ENCODE measurements at places on chromosomes 16 and 17.

- no peak for DNase-seq
Measured at GRCh38 chr16:87492291-87492630, 563 bp downstream of the ZCCHC14 start.

- DNase-seq = no peak
Measured at GRCh38 chr17:34665150-34665806, 85.9 kb downstream of the TMEM132E start.

- no peak for DNase-seq
Measured at GRCh38 chr17:2949469-2950044, 113.8 kb downstream of the OR1D5 start.

- DNase-seq = no peak
Measured at GRCh38 chr16:73546341-73546845, 498.5 kb upstream of the ZFHX3 start.

DNA sequence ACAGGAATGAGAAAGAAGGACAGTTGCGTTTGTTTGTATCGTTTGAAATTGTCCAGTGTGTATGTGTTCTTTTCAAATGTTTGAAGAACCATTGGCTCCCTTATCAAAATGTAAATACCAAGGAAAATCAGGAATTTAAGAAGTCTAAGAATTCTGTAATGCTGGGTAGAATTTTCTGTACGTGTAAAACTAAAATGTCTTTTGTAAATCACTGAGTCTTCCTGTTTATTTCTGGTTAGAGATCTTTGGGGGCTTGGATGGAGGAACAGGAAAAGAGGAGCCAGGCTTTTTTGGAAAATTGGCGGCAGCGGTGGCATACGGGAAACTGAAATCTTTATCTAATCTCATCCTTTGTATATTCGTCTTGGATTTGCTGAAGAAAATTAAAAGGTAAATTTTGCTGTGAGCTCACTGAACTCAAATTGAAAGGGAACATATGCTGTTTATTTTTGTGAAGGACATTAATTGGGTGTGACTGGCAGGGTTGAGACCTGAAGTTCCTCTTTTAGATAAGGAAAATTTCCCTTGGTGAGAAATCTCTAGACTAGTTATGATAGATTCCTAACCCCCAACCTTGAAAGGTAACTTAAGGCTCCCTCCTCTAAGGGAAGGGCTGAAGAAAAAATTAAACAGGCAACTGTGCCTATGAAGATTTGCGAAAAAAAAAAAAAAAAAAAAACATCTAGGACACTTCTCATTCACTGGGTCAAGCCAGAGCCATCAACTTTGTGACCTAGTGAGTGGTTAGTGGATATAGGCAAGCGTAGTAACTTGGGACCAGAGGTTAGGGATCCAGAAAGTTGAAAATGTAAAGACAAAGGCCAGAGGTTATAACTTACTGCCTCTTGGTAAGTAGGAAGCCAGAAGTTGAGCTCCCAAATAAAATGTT is 10.8 kb downstream of the TAT start:
- DNase-seq = peak; percentile 12

GRCh38 chr16:1535391-1536291 is 2.2 kb downstream of the TMEM204 start:
- DNase-seq = no peak

GRCh38 chr17:2564877-2565276 is 28.6 kb upstream of the PAFAH1B1 start:
- DNase-seq = no peak

- DNase-seq = no peak
Measured at GRCh38 chr17:75842411-75842810, 1.8 kb downstream of the UNC13D start.

- no peak for DNase-seq
Measured at GRCh38 chr16:49801290-49801689, 54.6 kb downstream of the ZNF423 start.

DNA sequence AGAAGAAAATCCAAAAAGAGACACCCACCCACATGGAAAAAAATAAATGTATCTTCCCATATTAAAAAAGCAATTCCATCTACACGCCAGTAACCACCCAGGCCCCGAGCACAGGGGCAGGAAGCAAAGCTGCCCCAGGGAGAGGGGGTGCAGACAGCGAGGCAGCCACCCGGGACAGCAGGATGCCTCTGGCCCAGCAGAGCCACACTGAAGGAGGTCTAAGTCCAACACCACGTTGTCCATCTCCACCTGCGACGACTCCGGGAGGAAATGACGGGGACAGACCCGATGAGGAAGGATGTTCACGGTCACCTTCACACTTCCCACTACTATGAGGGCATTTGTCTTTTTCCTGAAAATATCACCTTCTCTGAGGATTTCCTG is 14.4 kb upstream of the CYTH1 start:
- DNase-seq = no peak

DNA sequence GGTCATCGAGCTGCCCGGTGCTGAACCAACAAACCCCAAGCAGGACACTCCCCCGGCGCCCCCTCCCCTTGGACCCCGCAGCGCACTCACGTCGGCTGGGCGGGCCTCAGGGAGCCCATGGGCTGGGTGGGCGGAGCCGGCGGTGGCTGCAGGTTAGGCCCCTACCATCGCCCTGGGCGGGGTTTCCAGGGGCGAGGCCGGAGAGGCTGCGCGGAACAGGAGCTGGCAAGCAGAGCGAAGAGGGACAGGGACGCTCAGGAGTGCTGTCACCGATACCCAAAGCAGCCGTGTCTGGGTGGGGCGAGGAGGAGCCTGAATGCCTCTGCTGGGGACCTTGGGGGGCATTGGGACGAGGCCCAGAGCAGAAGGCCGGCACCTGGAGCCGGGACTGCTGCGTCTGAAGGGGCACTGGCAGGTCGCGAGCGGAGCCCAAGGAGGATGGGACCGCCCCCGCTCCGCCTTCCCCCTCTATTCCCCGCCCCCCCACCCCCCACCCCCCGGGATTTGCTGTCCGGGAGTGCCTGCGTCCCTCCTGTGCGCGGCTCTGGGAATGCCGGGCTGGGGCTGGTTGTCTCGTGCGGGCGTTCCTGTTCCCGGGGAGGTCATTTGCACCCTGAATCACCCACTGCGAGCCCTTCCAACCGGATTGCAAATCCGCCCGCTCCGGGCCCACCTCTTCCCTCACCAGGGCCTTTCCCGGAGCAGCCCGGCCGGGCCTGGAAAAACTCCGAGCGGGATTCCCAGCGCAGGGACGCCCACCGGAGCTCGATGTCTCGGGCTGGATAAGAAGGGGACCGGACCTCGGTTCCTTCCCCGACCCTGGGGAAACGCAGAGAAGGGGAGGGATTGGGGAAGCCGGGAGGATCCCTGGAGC is 902 bp downstream of the ARHGAP27 start:
- peak; percentile 92 for DNase-seq

- peak; percentile 68 for DNase-seq
Measured at GRCh38 chr16:82776470-82777146, 149.8 kb downstream of the CDH13 start.

DNA sequence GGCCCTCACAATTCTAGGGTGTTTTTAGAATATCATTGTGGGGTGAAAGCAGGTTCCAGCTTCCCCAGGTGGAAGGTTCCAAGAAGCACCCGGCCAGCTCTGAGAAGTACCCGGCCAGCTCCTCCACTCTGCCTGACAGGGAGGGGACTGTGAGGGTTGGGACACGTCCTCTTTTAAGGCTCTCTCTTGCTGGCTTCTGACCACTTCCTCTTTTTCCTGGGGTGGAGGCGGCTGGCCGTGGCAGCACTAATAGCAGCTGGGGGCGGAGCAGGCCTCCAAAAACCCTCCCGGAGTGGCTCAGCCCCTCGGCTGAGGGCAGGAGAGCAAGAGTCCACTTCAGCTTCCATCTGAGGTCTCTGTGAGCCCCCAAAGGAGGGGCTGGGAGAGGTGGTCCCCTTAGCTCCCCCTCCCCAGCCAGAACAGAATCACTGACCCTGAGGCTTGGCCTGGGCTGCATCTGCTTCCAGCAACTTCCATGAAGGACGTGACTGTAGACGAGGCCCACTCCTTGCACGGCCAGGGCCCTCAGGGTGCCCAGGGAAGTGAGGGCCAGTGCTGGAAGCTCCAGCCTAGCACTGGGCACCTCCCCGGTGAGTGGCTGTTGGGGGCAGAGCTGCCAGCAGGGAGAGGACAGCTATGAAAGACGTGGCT is 26.7 kb upstream of the PLCG2 start:
- peak; percentile 94 for DNase-seq

DNA sequence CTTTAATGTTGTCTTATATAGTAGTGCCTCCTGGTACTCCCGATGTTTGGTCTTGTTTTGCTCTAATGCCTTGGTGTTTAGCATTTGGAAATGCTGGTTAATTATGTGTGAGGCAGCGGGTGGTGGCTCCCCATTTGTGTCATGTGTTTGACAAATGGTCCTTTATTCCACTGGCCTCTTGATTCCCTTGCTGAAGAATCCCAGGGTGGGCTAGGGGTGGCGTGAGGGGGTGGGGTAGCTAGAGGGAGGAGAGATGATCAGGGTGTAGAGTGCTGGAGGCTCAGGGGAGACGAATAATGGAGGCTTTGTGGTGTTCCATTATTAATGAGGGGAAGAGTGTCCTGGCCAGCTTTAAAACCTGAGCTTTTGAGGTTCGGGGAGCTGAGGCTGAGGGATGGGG is 5.4 kb downstream of the DYNLL2 start:
- DNase-seq = no peak

DNA sequence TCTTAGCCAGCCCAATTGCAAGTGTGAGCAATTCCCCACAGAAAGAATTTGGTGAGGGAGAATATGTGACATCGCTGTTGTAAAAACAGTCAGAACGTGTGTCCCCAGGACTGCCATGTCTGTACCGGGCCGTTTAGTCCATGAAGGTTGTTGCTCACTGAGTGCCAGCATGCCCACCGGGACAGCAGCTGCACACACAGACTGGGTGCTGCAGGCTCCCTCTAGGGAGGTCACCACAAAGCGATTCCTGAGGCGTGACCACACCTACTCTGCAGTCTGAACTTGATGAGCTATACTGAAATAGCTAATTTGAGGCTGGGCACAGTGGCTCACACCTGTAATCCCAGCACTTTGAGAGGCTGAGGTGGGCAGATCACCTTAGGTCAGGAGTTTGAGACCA is 44.1 kb upstream of the ADORA2B start:
- DNase-seq = no peak

DNA sequence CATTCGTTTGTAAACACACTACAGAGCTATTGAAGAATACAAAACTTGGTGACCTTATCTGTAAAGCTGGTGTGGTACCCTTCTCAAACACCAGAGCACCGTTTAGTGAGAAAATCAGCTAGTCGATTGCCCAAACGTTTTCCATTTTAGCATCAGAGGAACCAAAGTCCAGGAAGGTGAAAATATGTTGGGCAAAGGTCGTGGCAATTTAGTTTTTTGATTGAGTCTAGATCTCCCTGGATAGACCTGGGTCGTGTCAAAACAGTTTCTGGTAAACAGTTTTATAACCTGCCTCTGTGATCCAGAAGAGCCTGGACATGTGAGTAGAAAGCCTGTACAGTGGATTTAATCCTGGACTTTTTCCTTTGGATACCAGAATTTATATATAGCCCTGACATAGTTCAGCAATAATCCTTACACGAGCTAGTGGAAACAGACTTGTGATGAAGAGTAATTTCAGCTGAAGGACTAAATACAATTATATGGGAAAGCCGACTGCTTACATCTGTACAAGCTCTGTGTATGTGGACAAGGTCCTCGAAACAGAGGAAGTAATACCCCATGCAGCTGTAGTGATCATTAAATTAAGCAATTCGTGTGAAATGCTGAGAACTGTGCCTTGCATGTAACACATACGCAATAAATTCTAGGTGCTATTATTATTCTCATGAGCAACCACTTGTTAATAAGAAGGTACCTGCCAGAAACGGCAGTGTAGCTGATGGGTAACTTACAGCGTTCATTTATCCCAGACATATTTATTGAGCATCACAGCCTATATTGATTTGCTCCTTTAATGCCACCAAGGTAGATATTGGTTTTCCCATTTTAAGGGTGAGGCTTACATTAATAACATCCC is 72.5 kb downstream of the MAP2K6 start:
- no peak for DNase-seq

DNA sequence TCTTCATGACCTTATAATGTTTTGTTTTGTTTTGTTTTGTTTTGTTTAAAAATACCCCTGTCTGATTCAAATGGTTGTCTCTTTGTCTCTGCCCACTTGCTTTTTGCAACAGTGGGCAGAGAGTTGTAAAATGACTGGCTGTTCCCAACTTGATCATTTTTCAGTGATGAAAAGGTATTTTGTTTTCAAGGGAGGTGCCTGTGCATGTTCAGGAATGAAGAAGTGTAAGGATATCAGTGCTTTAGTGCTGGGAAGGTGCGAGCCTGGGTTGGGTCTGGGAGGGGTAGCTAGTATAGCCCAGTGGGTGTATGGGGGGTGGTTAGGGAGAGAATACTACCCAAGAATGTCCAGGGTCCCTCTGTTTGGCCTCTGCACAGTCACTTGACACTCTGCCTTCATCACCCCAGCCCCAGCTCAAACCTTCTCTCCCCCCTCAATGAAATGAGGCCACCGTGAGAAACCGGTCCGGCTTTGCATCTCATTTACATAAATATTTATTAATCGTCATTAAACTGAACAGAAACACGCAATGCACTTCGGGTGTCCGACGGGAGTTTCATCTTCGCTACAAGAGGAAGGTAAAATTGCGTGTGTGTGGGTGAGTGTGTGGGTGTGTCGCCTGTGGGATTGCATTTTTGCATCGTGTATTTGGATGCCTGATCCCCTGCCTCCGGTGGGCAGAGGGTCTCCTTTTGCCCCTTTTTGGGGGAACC is 4.3 kb downstream of the NEUROD2 start:
- peak; percentile 52 for DNase-seq

DNA sequence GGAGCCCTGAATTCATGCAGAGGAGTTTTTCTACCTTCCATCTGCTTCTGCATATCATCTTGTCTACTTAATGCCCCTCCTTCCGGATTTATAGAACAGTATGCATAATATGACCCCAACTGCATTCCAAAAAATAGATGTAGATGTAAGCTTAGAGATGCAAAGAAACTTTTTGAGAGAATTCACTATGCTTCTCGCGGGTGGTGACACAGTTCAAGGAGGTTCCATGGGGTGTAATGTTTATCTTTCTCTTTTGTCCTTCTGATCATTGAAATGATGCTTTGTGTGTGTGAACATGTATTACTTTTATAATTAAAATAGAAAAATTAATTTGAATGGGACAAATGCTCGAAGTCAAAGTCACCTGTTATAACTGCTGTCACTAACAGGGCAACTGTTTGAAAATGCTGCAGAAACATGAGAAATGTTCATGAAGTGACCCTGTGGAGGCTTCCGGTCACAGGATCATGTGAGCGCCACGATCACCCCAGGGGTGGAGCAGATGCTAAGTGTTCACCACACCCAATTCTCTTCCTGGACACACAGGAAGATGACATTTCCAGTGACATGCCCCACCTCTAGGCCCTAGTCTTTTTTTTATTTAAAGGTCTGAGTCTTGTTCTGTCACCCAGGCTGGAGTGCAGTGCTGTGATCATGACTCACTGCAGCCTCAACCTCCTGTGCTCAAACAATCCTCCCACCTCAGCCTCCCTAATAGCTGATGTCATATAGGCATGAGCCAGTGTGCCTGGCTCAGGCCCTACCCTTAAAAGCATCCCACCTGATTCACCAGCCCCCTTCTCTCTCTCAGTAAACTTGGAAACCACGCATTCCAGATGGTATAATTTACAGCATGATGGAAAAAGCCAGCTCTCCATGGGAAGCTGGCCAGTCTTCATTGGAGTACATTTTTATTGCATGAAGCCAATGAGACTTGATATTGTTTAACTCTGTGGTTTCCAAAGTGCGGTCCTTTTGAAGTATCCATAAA is 21.0 kb upstream of the AGRP start:
- DNase-seq = peak; percentile 78
